ENCODE measurements at places on chromosomes 13 and 19.
A peak's percentile ranks its signal among the peaks of the same experiment; 100 is the strongest.

- DNase-seq: peak; percentile 26
Observed at GRCh38 chr19:14113762-14114414, 3.7 kb downstream of the PRKACA start.

GRCh38 chr19:18559685-18560084 is 2.0 kb downstream of the KXD1 start:
- no peak for DNase-seq

DNA sequence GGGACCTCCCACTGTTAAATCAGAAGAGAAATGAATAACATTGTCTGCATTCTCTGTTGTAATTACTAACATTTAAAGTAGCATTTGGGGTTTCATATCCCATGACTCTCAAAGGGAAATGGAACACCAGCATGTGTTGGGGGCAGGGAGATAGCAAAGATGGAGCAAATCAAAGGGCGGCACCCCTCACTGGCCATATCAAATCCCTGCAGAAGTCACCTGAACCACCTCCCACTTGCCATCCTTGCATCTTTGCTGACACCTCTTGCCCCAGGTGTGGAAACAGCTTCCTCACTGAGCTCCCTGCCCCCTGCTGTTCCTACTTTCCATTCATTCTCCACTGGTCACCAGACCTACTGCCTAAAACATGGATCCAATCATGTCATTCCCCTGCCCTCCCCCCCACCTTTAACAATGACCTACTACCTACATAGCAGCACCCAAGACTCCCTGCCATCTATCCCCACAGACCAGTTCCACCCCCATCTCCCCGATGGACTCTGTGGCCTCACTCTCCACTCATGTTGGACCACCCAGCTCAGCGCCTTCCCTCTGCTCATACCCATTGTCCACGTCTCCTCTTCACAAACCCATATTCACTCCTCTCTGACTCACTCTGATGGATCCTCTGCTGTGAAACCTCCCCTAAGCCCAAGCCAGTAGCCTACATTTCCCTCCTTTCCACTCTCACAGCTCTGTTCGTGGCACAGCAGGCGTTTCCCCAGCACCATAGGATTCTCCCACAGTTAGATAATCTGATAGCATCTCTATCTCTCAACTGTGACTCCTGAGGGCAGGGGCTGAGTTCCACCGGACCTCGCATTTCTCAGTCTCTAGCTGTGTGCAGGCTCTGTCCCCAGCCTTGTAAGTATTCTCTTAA is 55.9 kb downstream of the DLEU7 start:
- no peak for DNase-seq

- DNase-seq: no peak
Observed at GRCh38 chr19:5665781-5666513, 14.4 kb downstream of the MICOS13 start.

- DNase-seq: no peak
Observed at GRCh38 chr13:41413872-41414271, 43.5 kb upstream of the RGCC start.

DNA sequence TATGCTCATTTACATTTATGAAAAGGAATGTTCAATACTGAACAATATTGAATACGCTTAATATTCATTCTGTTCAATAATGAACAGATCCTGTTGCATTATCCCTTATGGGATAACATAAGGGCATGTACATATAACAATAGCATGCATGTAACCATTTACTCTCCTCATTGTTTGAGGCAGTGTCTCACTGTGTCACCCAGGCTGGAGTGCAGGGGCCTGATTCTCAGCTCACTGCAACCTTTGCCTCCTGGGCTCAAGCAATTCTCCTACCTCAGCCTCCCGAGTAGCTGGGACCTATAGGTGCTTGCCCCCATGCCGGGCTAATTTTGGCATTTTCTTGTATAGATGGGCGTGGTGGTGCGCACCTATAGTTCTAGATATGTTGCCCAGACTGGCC is 4.8 kb upstream of the DGKH start:
- no peak for DNase-seq

DNA sequence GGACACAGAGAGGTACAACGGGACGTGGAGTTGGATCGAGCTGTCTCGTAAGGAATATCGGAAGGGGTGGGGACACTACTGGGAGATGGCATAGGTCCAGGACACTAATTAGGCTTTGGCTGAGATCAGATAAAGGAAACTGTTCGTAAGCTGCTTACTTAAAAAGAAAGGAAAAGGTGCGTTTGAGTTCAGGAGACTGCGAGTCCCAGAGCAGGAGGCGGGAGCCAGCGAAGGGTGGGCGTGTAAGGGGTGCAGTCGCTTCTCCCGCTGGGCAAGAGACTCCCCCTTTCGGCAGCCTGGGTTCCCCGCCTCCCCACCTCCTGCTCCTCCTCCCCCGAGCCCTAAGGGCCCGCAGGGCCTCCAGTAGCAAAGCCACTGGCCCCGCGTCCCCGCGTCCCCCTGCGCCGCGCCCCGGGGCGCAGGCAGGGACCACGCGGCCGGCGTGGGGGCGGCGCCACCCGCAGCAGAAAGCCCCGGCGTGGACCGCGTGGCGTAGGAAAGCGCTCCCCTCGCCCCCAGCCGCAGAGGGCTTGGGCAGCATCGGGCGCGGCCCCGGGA is 547 bp downstream of the ABCC4 start:
- DNase-seq: peak; percentile 39

DNA sequence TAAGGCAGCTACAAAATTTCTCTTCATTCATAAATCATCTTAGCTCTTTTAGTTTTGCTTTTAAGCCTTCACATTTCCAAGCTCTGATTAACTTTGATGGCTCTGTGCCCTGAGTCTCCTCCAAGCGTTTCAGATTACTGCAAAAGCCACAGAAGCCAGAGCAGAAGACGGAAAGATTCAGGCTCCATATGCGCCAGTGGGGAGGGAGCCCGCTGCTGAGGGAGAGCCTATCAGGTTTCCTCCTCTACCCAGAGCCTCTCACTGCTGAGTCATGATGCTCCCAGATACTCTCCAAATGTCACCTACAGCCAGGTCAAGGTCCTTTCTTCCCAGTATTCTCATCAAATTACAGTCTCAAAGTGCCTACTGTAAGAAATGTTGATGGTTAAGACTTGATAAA is 193.6 kb downstream of the RAP2A start:
- DNase-seq: no peak

GRCh38 chr19:28358633-28359032 is 854.3 kb downstream of the UQCRFS1 start:
- DNase-seq: no peak

GRCh38 chr13:103898481-103898880 is 832.3 kb upstream of the SLC10A2 start:
- no peak for DNase-seq

GRCh38 chr19:11359421-11359820 is 4.2 kb downstream of the PLPPR2 start:
- DNase-seq: no peak

DNA sequence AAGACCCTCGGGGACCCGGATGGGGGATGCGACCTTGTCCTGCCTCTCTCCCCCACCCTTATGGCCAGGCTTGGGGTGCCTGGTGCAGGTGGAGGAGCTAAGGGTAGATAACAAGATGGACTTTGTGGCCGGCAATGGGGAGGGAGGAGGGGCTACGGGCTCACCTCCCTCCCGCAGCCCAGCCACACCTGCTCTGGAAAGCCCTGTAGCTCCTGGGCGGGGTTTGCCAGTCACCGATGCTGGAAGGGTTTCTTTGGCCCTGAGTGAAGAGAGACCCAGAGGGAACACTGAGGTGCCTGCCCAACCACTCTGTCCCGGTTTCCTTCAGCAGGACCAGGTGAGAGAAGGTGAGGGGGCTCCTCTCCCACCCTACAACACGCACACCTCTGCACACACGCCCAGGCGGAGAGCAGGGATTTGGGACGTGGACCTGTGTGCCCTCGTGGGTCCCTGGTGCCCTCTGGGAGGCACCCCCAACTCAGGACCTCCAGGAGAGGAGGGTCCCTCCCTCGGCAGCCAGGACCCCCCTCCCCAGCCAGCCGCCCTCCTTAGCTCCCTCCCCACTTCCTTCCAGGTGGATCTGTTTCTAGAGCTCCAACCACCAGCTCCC is at the start of gene FUT2:
Gene FUT2, plus strand, starts transcription at position 229 of the 610 bp plus-strand sequence. CDS start 6,986 bp downstream, outside the sequence.
- DNase-seq: no peak

DNA sequence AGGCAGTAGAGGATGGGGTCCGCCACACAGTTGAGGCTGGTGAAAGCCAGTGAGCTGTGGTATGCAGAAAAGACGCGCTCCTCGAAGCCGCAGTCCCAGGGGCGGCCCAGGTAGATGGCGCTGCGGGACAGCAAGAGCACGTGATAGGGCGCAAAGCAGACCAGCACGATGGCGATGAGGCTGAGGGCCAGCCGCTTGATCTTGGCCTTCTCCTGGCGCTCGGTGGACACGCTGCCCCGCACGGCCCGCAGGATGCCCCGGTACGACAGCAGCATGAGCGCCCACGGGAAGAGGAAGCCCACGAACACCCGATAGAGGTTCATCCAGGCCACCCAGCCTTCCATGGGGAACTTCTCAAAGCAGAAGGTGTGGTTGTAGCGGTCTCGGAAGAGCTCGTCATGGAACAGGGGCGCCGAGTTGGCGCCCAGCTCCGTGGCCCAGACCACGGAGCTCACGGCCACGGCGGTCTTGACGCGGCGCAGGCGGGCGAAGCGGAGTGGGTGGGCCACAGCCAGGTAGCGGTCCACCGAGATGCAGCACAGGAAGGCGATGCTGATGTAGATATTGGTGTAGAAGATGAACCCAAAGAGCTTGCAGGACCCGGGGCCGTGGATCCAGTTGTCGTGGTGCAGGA is 6.5 kb upstream of the OPA3 start:
- DNase-seq: peak; percentile 31

DNA sequence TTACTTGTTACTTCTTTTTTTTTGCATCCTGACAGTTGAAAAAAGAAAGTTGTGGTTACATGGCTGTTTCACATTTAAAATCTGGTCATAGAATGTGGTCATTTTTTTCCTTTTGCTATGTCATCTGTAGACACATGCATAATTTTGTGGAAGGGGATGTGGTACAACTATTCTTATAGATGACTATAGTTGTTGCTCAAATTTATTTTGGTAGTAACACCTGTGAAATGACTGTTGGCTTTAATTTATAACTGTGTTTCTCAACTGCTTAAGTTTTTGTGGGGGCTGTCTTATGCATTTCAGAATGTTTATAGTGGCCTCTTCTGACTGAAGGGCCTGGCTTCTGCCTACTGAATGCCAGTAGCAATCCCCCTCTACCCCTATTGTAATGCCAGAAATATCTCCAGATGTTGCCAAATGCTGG is 130.5 kb downstream of the PAN3 start:
- DNase-seq: no peak

- DNase-seq: peak; percentile 2
Observed at GRCh38 chr13:45257638-45258333, 56.9 kb upstream of the KCTD4 start.

DNA sequence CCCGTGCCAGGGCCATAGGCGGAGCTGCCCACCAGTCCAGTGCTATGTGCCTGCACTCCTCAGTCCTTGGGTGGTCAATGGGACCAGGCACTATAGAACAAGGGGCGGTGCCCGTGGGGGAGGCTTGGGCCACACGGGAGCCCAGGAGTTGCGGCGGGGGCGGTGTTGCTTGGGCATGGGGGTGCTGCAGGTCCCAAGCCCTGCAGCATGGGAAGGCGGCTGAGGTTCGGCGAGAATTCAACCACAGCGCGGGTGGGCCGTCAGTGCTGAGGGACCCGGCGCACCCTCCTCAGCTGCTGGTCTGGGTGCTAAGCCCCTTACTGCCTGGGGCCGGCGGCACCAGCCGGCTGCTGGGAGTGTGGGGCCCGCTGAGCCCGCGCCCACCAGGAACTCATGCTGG is 242.2 kb upstream of the SGCG start:
- DNase-seq: no peak

DNA sequence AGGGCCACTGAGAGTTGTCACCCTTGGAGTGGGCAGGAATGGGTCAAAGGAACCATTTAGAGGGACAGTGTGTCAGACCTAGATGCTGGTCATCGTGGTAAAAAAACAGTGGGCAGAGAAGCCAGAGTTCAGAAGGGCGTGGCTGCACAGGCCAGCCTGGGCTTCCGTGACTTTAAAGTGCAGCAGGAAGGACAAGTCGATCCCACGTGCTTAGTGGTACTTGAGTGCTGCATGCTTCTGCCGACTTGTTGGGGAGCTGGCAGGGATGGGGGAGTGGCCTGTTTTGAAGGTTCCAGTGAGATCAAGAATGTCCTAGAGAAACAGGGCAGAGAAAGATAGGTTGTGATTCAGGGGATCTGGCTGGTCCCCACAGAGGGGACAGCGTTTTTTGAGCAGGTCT is 17.0 kb downstream of the LYL1 start:
- DNase-seq: no peak

- no peak for DNase-seq
Observed at GRCh38 chr13:63631006-63631405, 2215.4 kb upstream of the PCDH20 start.
